ENCODE measurements at places on chromosomes 5 and 9. TPM values are rescaled to one million over a fixed set of nuclear protein-coding genes. Genes with fewer than 3 reads are reported as not detected.

SLC24A2 gene
- total RNA-seq = not detected

FGF10 gene
- not detected for total RNA-seq

NACC2 gene
- total RNA-seq = 32.3 TPM

FRRS1L gene
- 0.15 TPM for total RNA-seq

HEMGN gene
- total RNA-seq = not detected

PTBP3 gene
- total RNA-seq = 45.5 TPM

DAB2IP gene
- total RNA-seq = 14.0 TPM

PTGES gene
- total RNA-seq = 100 TPM

SPAG8 gene
- total RNA-seq = 0.24 TPM

DNM1 gene
- total RNA-seq = 88.2 TPM

TNC gene
- 1.4 TPM for total RNA-seq

TAF1L gene
- not detected for total RNA-seq

INSL4 gene
- 19.2 TPM for total RNA-seq

PCSK5 gene
- total RNA-seq = 0.89 TPM

FAM151B gene
- 2.1 TPM for total RNA-seq

ADAMTS12 gene
- 9.1 TPM for total RNA-seq

FAM174A gene
- total RNA-seq = 13.0 TPM

LVRN gene
- 0.10 TPM for total RNA-seq

PCDHGA9 gene
- 0.04 TPM for total RNA-seq

PCDHB1 gene
- total RNA-seq = not detected

IL13 gene
- not detected for total RNA-seq

SNX24 gene
- total RNA-seq = 23.9 TPM

ANKRD18B gene
- total RNA-seq = 5.0 TPM

RNF224 gene
- 0.13 TPM for total RNA-seq

LEAP2 gene
- total RNA-seq = 0.55 TPM

BAAT gene
- total RNA-seq = 0.48 TPM

ARHGEF39 gene
- total RNA-seq = 18.4 TPM

FRMD3 gene
- total RNA-seq = 1.5 TPM

NSG2 gene
- not detected for total RNA-seq

KIF12 gene
- 2.2 TPM for total RNA-seq

PCDHGC5 gene
- not detected for total RNA-seq

OR1L6 gene
- not detected for total RNA-seq

MTAP gene
- 22.4 TPM for total RNA-seq

FOXD4L4 gene
- total RNA-seq = not detected

SPATA6L gene
- 2.1 TPM for total RNA-seq

DDX4 gene
- total RNA-seq = not detected

PCDH12 gene
- not detected for total RNA-seq

PCDHA10 gene
- total RNA-seq = 0.06 TPM

AIF1L gene
- total RNA-seq = 1.3 TPM

SOHLH1 gene
- not detected for total RNA-seq

ECSCR gene
- not detected for total RNA-seq

KIF4B gene
- 0.04 TPM for total RNA-seq

All from A549 treated with DMSO at 1 μM for 4 hours (cell line).